Stimulated activated naive B cell treated with anti-CD40 and anti-IgM and Interleukin-4, amounts not matched to agents 10 μg/mL and 1 μg/mL and 100 μg/mL, for 72 hours (primary cell): ENCODE measurements at places on chromosomes 13 and 19.

DNA sequence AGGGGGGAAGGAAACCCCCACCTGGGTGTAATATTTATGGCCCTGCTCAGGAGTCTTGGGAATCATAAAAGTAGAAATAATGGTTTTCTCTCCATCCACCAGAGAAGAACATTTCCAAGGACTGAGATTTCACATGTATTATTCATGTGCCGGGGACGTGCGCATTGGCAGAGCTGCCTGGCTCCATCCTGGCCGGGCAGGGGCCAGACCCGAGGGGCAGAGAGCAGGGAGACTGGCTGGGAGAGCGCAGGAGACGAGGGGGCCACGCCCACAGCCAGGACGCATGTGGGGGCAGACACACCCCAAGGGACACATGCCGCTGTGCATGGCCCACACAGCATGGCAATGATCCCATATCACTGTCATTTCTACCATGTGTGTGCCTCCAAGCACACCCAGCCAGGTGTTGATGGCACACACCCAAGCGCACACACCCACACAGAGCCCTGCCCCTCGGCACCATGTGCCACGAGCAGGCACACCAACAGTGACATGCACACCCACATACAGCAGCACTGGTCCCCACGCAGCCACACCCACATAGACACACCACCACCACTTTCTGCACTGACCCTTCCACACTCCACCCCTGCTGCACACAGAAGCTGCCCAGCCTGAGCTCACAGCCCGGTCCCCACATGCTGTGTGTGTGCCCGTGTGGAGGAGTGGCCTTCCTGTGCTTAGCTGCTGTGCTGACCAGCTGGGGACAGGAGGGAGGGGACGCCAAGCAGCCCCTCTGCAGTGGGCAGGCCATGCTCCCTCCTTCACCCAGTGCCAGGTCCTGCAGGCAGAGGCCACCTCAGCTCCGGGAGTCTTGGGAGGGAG lies 39.3 kb downstream of the CEBPG start:
- no peak for DNase-seq
- peaks cover 5% of the 10 kb centered on the region for H3K36me3 ChIP-seq
- no peak overlapping the region for H3K27ac ChIP-seq
- peaks cover 11% of the 10 kb centered on the region for H3K4me1 ChIP-seq
- H3K4me3 ChIP-seq: no peak overlapping the region

DNA sequence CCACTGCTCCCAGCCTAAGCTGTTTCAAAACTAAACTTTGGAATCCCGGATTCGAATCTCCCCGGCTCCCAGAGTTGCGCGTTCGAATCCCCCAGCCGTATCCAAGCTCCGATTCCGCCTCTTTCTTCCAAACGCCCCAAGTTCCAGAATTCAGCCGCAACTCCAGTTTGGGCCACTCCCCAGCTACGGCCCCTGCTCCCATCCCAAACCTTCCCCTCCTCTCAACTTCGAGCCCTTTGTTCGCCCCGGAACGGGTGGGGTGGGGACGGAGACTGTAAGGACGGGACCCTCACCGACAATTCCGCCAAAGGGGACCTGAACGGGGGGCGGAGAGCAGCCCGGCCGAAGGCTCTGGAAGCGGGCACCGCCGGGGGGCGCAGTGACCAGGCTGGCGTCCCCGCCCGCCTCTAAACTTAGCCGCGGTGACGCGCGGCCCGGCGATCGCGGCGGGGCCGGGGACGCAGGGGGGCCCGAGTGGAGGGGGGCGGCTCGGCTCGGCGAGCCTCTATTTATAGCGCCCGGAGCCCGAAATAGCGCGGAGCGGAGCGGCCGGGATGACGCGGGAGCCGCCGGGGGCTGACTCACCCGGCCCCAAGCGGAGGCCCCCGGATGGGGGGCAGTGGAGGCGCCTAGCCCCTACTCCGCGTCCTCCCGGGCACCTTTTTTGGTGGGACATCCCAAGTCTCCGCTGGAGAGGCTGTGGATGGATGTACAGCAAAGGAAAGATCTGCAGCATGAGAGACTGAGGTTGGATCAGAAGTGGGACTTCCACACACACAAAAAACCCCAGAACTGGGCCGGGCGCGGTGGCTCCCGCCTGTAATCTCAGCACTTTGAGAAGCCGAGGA lies 4.9 kb upstream of the ERCC1 start:
- no peak overlapping the region for H3K27ac ChIP-seq
- peaks cover 9% of the 10 kb centered on the region for H3K4me1 ChIP-seq
- DNase-seq: no peak
- no peaks in the 10 kb centered on the region for H3K36me3 ChIP-seq
- peak overlapping the region; percentile 87 for H3K4me3 ChIP-seq
- H3K27me3 ChIP-seq: peaks cover 6% of the 10 kb centered on the region

GRCh38 chr19:7657131-7657751 lies 11.6 kb upstream of the RETN start:
- H3K27me3 ChIP-seq: no peaks in the 10 kb centered on the region
- DNase-seq: peak; percentile 44
- peak overlapping the region; percentile 90 for H3K27ac ChIP-seq
- no peaks in the 10 kb centered on the region for H3K36me3 ChIP-seq
- H3K4me3 ChIP-seq: peak overlapping the region; percentile 82
- peaks cover 19% of the 10 kb centered on the region for H3K4me1 ChIP-seq

DNA sequence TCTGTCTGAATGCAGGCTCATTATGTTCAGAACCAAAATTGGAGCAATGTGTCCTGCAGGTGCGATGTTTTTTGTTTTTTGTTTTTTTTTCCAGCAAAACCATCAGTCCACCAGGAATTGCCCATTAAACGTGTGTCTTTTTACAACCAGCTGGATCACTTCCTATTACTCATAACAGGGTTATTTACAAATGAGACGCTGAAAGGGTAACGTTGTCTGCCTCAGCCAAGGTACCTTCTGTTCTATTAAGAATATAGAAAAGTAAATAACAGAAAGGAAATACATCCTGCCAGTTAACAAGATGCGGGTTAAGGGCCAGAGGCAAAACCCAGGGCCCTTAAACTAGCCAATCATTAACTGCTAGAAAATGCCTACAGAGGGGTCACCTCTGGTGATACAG lies 590.4 kb downstream of the TBC1D4 start:
- H3K27ac ChIP-seq: no peak overlapping the region
- no peaks in the 10 kb centered on the region for H3K4me1 ChIP-seq
- no peaks in the 10 kb centered on the region for H3K27me3 ChIP-seq
- no peak overlapping the region for H3K4me3 ChIP-seq
- no peak for DNase-seq

GRCh38 chr13:57629821-57630235 lies 1.7 kb upstream of the PCDH17 start:
- peak overlapping the region; percentile 92 for H3K27ac ChIP-seq
- peak overlapping the region; percentile 86 for H3K4me3 ChIP-seq
- peaks cover 70% of the 10 kb centered on the region for H3K27me3 ChIP-seq
- H3K4me1 ChIP-seq: peaks cover 54% of the 10 kb centered on the region

DNA sequence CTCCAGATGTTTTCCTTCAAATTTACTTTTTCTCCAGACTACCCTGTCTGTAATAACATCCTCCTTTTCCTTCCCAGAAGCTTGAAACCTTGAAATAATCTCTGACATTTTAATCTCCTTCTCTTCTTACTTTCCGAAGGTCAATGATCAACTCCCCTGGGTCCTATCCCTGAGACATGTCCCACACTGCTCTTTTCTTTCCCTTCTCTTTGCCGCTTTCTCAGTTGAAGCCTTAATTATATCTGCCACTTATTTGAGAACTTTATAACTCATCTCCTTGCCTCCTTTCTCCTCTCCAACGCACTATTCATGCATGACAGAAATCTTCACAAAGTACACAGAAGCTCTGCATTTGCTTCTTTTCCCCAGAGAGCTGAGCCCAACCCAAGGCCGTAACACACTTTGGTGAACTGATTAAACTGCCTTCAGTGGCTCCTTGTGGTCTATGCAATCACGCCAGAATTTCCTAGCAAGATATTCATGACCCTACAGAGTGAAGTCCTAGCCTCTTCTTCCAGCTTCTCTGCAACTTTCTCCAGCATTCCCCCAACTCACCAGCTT lies 9.2 kb upstream of the WASF3 start:
- H3K4me3 ChIP-seq: no peak overlapping the region
- H3K27me3 ChIP-seq: peaks cover 14% of the 10 kb centered on the region
- H3K27ac ChIP-seq: no peak overlapping the region
- no peak for DNase-seq
- no peaks in the 10 kb centered on the region for H3K4me1 ChIP-seq
- H3K36me3 ChIP-seq: no peaks in the 10 kb centered on the region

DNA sequence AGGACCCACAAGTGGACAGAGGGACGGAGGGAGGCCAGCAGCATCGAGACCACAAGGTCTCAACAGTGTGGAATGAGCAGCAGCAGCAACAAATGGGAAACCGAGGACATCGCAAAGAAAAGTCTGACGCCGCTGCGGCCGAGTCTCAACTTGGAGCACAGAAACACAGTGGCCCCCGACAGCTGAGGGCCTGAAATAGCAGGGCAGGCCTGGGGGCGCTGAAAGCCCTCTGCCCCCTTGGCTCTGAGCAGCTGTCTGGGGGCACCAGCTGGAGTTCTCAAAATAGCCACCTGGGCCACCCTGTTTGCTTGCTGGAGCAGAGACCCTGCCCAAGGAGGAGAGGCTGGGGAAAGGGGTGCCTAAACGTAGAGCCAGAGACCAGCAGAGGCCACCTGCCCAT lies 5.9 kb upstream of the ISYNA1 start:
- H3K27ac ChIP-seq: peak overlapping the region; percentile 51
- H3K4me1 ChIP-seq: peaks cover 17% of the 10 kb centered on the region
- no peak overlapping the region for H3K4me3 ChIP-seq
- H3K27me3 ChIP-seq: no peaks in the 10 kb centered on the region
- no peak for DNase-seq

DNA sequence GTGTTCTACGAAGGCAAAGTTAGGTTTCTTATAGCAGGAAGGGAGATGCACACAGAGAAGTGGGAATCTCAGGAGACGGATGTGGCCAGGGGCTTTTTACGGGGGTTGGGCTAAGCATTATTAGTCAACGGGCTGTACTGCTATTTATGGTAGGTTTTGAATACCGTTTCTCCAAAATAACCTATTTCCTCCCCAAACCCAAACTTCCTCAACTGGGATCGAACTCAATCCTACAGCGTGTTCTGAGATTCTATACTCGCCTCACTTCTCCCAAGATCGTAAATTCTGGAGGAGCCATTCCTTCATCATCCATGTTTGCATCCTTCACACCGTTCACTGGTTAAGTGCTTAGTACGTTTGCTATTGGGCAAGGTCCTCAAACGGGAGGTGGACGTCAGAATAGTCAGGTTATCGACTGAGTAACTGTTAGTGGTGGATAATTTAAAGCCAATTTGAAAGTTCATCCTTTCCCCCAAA lies 1.2 kb upstream of the TRIM13 start:
- peaks cover 26% of the 10 kb centered on the region for H3K36me3 ChIP-seq
- peak overlapping the region; percentile 68 for H3K27ac ChIP-seq
- peak; percentile 11 for DNase-seq
- peaks cover 42% of the 10 kb centered on the region for H3K4me1 ChIP-seq
- no peaks in the 10 kb centered on the region for H3K27me3 ChIP-seq
- H3K4me3 ChIP-seq: peak overlapping the region; percentile 96

GRCh38 chr13:38667526-38668109 lies 19.3 kb upstream of the FREM2 start:
- H3K27me3 ChIP-seq: peaks cover 6% of the 10 kb centered on the region
- H3K4me3 ChIP-seq: no peak overlapping the region
- H3K36me3 ChIP-seq: no peaks in the 10 kb centered on the region
- H3K4me1 ChIP-seq: no peaks in the 10 kb centered on the region
- H3K27ac ChIP-seq: no peak overlapping the region
- no peak for DNase-seq

GRCh38 chr19:45581576-45581975 lies 3.0 kb downstream of the OPA3 start:
- peaks cover 18% of the 10 kb centered on the region for H3K4me1 ChIP-seq
- H3K4me3 ChIP-seq: no peak overlapping the region
- no peaks in the 10 kb centered on the region for H3K27me3 ChIP-seq
- DNase-seq: no peak

DNA sequence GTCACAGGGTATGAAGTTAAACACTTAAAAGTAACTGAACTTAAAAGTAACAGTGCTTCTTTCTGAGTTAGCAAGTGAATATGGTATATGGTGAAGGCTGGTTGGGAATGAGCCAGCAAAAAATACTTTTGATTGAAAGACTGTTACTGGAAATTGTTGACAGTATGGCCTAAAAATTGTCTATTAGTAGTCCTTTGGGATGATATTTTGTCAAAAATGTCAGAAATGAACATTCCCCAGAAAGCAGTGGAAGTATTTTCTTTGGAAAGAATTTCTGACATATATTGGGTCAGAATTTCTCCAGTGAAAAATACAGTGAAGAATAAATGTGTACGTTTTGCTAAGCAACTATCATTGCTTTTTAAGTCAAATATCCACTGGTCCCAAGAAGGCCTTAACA lies 860.5 kb downstream of the PCDH9 start:
- H3K27ac ChIP-seq: no peak overlapping the region
- H3K4me1 ChIP-seq: no peaks in the 10 kb centered on the region
- DNase-seq: no peak
- no peaks in the 10 kb centered on the region for H3K36me3 ChIP-seq
- no peaks in the 10 kb centered on the region for H3K27me3 ChIP-seq

DNA sequence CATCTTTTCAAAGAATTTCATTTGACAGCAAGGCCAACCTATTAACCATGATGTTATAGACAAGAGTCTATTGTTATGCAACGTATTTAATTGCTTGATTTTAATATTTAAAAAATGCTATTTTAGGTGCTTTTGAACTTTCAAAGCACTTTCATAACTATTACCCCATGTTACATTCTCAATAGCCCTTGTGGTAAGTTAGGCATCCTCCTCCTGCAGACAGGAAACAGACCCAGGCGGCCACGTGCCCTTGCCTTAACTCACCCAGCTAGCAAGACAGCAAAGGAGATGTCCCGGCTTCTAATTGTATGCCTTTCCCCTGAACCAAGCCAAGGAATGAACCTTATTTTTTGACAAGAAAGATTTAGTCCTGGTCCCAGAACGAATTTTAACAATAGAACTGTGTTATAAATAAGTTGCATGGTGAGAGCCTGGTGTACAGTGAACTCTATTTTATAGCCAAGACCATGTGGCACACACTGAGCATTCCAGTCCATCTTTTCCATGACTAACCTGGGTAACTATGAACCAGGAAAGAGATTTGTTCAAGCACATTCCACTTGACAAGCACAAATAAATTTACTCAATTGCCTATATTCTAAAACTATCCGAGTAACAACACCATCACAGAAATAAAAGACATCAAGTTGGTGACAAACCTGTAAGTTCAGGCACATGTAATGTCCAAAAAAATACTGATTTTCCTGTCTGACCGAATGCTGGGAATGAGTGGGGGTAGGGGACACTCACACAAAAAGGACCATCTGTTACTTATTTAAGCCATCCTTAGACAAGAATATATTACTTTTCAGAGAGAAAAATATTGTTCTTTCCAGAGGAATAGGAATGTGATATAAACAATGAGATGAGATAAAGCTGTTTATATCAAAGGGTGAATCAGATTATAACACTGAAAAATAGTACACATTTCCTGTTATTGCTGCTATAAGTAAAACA lies 163.0 kb downstream of the EFNB2 start:
- H3K4me3 ChIP-seq: no peak overlapping the region
- H3K4me1 ChIP-seq: peaks cover 14% of the 10 kb centered on the region
- H3K27me3 ChIP-seq: peaks cover 20% of the 10 kb centered on the region
- H3K27ac ChIP-seq: no peak overlapping the region
- no peak for DNase-seq

- H3K27ac ChIP-seq: no peak overlapping the region
- no peaks in the 10 kb centered on the region for H3K36me3 ChIP-seq
- H3K4me3 ChIP-seq: no peak overlapping the region
- peaks cover 2% of the 10 kb centered on the region for H3K4me1 ChIP-seq
- DNase-seq: no peak
Measured at GRCh38 chr13:59677966-59678814, 485.5 kb downstream of the DIAPH3 start.

- peaks cover 18% of the 10 kb centered on the region for H3K27me3 ChIP-seq
- H3K27ac ChIP-seq: no peak overlapping the region
- DNase-seq: no peak
Measured at GRCh38 chr13:48731001-48731658, 77.4 kb downstream of the CYSLTR2 start.
